ENCODE measurements at places on chromosomes 12 and 14.

GRCh38 chr14:101252443-101253214, 308.7 kb upstream of the DIO3 start:
- DNase-seq, result no peak

- DNase-seq, result no peak
Observed at GRCh38 chr12:105067511-105068031, 16.7 kb downstream of the ALDH1L2 start.

DNA sequence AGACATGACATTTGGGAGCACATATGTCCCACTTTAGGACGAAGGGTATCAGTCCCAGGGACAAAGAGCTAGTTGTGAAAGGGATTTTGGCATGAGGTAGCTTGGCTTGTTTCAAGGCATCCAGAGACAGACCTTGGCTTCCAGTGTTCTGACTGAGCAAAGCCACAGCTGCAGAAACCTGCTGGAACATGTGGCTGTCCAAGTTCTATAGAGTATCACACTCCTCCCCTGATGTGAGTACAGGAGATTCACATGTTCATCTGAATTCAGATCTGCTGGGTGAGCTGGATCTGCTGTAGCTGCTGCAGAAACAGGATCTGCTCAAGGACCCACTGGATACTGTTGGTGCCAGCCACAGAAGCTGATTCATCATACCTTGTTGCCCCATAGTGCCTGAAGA, 10.1 kb upstream of the C14orf39 start:
- DNase-seq, result no peak

GRCh38 chr12:38776647-38777046, 128.7 kb downstream of the CPNE8 start:
- DNase-seq, result no peak

DNA sequence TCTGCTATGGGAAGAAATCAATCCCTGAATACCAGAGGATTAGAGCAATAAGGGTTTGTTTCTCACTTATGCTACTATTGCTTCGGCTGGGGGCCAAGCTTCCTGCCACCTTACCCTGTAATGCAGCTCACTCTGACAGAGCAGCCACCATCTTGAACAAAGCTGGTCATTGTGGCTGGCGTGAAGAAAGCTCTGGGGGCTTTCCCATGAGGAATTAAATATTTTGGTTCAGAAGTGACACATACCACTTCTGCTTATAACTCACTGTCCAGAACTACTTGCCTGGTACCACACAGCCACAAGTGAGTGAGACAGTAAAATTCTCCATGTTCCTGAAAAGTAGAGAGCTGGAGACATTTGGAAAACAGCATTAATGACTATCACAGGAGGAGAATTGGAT, 82.6 kb downstream of the GALNT8 start:
- no peak for DNase-seq

- no peak for DNase-seq
Observed at GRCh38 chr12:64714551-64714968, 44.6 kb downstream of the GNS start.

- no peak for DNase-seq
Observed at GRCh38 chr12:118238888-118239287, 103.0 kb downstream of the PEBP1 start.

GRCh38 chr14:78519863-78520262, 349.7 kb downstream of the NRXN3 start:
- DNase-seq, result peak; percentile 11

DNA sequence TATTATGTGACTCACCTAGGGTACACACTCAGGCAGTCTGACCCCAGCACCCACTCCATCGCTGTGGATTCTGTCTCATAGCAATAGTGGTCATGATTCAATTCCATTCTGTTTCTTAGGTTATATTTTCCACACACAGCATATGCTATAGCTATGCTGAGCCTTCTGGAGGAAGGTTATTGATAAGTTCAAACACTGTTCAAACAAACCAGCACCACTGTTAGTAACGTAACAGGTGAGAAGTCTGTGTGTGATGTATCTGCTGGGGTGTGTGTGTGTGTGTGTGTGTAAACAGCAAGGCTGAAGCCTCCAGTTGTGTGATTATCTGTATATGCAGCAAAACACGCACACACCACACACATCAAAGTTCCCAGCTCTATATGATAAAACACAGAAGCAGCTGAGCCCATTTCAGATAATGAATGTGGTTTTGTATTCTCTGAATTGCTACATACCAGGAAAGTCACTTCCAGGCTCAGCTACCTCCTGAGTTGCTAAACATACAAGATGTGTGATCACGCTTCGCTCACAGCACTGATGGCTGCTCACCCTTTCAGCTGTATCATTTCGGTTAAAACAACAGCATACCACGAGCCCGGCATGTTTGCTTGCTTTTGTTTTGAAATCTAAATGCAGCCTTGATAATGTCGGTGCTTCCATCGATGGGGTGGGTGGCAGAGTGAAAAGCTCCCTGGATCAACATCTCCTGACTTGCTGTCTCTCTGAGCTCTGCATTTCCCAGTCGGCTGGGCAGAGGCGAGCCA, 6.8 kb upstream of the SYNE3 start:
- DNase-seq, result peak; percentile 57

GRCh38 chr14:50501642-50502041, 30.7 kb downstream of the MAP4K5 start:
- DNase-seq, result no peak

GRCh38 chr14:102140027-102140749, 491 bp downstream of the WDR20 start:
- peak; percentile 47 for DNase-seq

DNA sequence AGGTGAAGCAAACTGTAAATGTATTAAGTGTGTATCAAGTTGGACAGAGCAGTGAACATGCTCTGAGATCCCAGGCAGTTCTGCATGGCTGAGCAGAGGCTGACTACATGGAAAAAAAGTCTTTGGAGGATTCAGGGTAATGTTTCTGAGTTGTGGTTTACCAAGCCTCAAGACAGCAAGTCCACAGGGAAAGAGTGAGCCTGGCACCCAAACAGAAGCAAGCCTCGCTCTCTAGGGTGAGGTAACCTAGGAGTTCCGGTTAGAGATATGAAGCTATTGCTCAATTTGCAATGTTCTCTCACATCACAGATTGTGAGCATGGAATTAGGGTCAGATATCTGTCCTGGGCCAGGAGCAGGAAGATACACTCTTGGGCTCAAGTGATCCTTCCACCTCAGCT, 158.6 kb downstream of the MON2 start:
- DNase-seq, result no peak

DNA sequence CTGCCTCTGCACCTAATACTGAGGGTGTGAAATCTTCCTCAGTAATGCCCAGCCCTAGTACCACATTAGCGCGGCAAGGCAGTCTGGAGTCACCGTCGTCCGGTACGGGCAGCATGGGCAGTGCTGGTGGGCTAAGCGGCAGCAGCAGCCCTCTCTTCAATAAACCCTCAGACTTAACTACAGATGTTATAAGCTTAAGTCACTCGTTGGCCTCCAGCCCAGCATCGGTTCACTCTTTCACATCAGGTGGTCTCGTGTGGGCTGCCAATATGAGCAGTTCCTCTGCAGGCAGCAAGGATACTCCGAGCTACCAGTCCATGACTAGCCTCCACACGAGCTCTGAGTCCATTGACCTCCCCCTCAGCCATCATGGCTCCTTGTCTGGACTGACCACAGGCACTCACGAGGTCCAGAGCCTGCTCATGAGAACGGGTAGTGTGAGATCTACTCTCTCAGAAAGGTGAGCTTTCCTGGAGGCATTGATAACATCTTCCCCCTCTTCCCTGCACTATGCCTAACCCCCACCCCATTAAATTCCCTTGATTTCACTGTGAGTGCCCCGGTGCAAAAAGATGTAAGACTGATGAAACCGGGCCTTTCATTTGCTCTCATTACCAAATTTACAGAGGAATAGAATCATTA, 291.4 kb downstream of the NAV3 start:
- no peak for DNase-seq

DNA sequence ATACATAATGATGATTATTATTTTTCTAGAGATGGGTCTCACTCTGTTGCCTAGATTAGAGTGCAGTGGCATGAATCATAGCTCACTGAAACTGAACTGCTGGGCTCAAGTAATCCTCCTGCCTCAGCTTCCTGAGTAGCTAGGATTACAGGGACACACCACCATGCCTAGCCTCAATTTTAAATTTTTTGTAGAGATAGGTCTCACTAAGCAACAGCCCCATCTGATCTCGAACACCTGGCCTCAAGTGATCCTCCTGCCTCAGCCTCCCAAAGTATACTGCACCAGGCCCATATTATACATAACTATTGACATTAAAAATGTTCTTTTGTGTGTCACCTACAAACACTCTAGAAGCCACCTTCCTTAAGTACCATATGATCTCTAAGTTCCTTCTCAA, 3.4 kb downstream of the TXNRD1 start:
- DNase-seq, result no peak

GRCh38 chr14:89767131-89767530, 187.4 kb downstream of the EFCAB11 start:
- DNase-seq, result no peak

DNA sequence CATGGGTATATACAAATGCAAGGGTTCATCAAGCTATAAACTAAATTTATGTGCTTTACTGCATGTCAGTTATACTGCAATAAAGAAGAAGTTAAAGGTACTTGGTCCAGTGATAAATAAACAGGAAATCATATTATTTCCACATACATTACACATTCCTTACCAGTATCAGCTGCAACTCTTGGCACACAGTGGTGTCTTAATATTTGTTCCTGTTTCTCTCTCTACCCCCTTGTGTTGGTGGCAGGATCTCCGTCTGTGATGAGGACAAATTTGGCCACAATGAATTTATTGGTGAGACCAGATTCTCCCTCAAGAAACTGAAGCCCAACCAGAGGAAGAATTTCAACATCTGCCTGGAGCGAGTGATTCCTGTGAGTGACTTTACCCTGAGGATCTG, 19.2 kb upstream of the OAS1 start:
- DNase-seq, result no peak

- no peak for DNase-seq
Observed at GRCh38 chr14:24133735-24134134, 2.3 kb upstream of the PSME1 start.

DNA sequence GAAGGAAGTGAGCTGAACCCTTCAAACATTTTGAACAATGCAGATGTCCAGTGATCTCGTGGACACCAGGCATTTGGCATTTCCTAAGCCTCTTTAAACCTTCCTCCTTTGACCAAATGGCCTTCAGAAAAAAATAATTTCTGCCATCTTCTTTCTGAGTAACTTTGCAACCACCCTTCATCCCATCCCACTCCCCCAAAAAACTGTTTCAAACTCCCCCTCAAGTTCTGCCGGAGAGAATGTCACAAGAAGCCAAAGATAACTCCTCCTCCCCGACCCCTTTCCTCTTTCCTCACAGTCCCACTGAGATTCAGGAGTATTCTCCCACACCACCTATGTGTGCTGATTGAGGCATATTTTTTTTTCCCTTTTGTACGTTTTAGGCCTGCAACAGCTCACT, 1.7 kb downstream of the KSR2 start:
- DNase-seq, result no peak

DNA sequence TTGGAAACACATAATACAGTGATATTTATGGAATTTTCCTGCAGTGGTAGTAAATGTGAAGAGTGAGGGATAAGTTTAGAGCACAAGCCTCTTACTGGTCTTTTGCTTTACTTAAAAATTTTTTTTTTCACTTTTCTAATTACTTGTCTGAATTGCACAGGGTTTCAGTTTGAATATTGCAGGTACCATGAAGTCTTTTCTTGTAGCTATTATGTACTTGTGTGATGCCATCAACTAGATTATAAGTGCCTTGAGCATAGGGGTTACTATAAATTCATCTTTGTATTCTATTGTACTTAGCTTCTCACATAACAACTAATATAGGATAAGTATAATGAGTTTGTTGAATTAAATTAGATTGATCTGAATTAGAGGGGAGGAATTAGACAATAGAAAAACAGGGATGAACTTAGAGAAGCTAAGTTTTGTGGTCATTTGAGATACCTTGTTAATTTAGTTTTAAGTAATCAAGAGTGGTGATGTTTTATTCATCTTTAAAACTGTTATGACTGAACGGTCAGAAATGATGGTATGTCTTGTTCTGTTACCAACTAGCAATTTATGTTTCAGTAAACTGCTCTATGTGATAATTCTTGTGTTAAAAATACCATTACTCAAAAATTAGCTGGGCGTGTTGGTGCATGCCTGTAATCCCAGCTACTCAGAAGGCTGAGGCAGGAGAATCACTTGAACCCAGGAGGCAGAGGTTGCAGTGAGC, 42.1 kb downstream of the CCDC91 start:
- no peak for DNase-seq

- no peak for DNase-seq
Observed at GRCh38 chr14:68000511-68000910, 180.9 kb downstream of the RAD51B start.

DNA sequence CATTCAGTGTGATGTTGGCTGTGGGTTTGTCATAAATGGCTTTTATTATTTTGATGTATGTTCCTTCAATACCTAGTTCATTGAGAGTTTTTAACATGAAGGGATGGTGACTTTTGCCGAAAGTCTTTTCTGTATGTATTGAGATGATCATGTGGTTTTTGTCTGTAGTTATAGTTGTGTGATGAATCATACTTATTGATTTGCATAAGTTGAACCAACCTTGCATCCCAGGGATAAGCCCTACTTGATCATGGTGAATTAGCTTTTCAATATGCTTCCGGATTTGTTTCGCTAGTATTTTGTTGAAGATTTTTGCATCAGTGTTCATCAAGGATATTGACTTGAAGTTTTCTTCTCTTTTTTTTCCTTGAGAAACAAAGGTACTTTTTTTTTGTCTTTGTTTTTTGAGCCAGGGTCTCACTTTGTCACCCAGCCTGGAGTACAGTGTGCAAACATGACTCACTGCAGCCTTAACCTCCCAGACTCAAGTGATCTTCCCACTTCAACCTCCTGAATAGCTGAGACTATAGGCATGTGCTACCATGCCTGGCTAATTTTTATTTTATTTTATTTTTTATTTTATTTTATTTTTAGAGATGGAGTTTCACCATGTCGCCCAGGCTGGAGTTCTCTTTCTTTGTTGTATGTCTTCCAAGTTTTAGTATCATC, 121.3 kb downstream of the FUT8 start:
- no peak for DNase-seq

DNA sequence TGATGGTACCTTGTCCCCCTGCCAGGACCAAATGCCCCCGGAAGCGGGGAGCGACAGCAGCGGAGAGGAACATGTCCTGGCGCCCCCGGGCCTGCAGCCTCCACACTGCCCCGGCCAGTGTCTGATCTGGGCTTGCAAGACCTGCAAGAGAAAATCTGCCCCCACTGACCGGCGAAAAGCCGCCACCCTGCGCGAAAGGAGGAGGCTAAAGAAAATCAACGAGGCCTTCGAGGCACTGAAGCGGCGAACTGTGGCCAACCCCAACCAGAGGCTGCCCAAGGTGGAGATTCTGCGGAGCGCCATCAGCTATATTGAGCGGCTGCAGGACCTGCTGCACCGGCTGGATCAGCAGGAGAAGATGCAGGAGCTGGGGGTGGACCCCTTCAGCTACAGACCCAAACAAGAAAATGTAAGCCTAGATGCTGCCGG, 410 bp downstream of the MYF6 start:
- DNase-seq, result no peak
